ENCODE measurements at places on chromosomes 16 and 17.

DNA sequence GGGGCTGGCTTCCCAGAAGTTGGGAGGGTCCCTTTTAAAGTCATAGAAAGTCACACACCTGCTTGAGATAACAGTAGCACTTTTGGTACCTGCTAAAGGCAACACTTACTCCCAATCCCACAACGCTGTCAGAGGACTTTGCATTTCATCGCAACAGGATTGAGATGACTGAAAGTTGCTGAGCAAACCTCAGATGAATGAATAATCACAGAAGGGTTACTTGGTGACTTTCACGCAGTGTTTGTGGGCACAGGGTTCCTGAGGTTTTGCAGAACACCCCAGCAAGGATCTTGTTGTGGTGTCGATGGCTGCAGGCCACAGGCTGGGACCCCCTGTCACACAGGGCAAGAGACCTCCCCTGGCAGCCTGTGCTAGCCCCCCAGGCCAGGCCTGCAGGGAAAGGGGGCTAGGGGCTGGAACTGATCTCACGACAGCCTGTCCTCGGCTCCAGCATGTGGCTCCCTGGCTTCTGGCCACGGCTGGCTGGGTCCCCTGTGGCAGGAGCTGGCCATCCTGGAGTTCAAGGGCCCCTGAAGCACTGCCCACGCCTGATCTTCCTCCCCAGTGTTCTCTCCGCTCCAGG, 79.4 kb upstream of the CBX4 start:
- no peak for DNase-seq

GRCh38 chr17:17119533-17119932, 77.3 kb downstream of the MPRIP start:
- peak; percentile 40 for DNase-seq

GRCh38 chr17:37160944-37161343, 212.2 kb downstream of the AATF start:
- DNase-seq = no peak

- DNase-seq = no peak
Observed at GRCh38 chr17:78013683-78014467, 55.4 kb downstream of the TNRC6C start.

DNA sequence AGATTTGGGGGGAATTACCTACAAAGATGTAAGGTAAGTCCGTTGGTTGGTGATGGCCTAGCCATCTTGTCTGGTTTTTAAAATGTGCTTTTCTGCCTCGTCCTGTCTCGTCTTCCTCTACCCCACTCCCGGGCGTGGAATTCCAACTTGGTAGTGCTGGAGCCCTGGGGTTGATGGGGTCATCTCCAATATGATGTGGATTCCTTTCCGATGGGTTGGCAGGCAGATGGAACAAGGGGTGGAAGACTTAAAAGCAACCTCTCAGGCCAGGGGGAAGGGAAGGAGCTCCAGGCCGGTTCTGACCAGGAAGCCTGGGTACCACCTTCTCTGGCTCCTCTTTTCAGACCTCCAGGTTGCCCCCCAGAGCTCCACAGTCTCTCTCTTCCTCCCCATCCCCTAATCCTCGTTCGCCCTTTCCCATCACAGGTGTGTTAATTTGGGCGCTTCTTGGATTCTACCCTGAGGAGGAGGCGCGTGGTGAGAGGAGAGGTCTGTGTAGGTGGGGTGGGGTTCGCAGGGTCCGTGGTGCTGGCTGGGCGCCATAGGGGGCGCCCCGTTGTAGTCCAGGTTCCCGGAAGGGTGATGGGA, 5.1 kb upstream of the HOXB2 start:
- DNase-seq = no peak

All from stimulated activated CD8-positive, alpha-beta memory T cell treated with anti-CD3 and anti-CD28 coated beads, Interleukin-7, amount 100 ng/mL, for 24 hours (primary cell).